ENCODE measurements at places on chromosomes 12 and 14. TPM values are rescaled to one million over a fixed set of nuclear protein-coding genes. Genes with fewer than 3 reads are reported as not detected.

The TRPV4 gene
- total RNA-seq: 13.0 TPM

The EIF4B gene
- 272 TPM for total RNA-seq

The CBX5 gene
- 173 TPM for total RNA-seq

The LHX5 gene
- total RNA-seq: not detected

The PYGL gene
- total RNA-seq: 39.5 TPM

The TSPAN9 gene
- 6.0 TPM for total RNA-seq

The ZCRB1 gene
- total RNA-seq: 38.1 TPM

The NOS1 gene
- total RNA-seq: not detected

The B3GNT4 gene
- 0.47 TPM for total RNA-seq

The RNASE7 gene
- not detected for total RNA-seq

The PLA2G1B gene
- not detected for total RNA-seq

The FLVCR2 gene
- total RNA-seq: 1.4 TPM

The KRT85 gene
- total RNA-seq: not detected

The SERPINA1 gene
- total RNA-seq: 167 TPM

The SPTB gene
- total RNA-seq: not detected

The RNF212B gene
- total RNA-seq: not detected

The TEX52 gene
- total RNA-seq: not detected

The DIO3 gene
- 2.3 TPM for total RNA-seq
